Occipital lobe (tissue), 3 donors: ENCODE measurements at places on chromosomes 3 and 15.

- no peak for DNase-seq
These were observed 685.7 kb downstream of the MCTP2 start for GRCh38 chr15:94917068-94917467.

- DNase-seq = no peak
These were observed 48.5 kb upstream of the FURIN start for GRCh38 chr15:90819850-90820249.

DNA sequence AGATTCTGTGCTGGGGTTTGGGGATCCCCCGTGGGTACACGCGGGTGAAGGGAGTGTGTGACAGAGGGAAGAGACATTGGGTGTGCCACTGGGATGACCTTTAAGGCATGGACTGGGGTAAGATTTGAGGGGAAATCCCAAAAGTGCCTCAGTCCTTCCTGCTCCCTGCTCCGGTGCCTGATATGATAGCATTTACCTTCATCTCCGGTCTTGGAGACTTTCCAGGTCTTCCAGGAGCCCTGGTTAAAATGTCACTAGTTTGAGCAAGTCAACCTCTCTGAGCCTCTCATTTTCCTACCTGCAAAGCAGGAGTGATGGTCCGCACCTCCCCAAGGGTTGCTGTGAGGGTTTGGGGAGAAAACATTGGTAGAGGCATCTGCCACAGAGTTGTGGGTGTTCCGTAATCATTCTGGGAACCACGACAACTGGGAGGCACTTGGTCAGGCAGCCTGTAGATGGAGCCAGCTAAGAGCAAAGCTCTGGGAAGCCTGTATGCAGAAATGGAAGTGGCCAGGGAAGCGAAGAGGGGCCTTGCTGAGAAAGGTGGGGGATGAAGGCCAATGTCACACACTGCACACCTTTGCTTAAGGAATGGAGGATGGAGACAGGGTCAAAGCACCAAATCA lies 33.9 kb upstream of the KIF23 start:
- DNase-seq = no peak

DNA sequence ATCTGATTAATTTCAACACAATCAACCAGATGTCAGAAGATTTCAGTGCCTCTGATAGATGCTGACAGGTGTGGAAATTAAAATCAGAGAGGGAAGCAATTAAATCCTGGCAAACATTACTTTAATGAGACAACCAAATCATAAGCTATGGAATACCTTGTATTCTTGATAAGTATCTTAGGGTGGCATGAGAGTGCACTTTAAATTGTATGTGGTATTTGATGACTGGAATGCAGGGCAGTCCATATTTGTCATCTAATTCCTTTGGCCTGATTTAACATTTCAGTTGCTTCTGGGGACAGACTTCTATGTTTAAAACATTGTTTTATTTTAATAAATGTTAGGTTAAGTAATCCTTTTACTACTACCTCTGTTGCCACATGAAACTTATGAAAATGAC lies 184.1 kb downstream of the LPP start:
- no peak for DNase-seq

- DNase-seq = no peak
These were observed 56.5 kb downstream of the RPLP1 start for GRCh38 chr15:69509131-69509530.

DNA sequence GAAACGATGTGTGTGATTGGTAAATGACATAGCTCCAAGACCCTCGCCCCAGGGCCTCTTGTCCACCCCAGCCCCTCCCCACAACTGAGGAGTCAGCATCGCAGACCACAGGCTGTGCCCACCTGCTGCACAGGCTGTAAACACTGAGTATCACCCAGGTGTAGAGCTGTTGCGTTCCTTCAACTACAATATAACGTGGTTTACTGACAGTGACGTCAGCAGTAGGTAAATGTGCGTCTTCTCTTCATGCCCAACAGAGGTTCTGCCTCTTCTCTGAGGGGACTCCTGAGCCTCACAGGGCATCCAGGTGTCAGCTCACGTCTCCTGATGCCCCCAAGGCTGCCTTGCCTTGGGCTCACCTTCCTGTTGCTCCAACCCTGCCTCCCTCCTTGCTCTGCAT lies 395.1 kb downstream of the CACNA2D3 start:
- no peak for DNase-seq

DNA sequence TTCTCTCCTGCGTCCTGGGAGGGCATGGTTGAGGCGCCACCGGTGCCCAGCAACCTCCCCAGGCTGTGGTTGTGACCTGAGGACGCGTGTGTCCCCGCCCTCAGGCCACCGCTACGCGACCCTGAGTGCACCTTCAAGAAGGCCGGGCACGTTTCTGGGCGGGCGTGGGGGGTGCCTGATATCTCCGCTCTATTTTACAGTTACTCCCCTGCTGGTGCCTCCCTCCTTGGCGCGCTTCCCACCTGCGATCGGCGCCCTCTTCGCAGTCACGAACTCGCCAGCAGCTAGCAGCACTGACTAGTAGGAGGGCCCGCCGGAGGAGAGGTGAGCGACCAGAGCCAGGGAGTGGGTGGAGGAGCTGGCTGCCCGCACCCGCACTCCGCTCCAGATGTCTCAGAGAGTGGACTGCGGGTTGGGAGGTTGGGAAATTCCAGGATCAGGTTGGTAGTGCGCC lies 43.2 kb upstream of the POLG start:
- peak; percentile 67 for DNase-seq

DNA sequence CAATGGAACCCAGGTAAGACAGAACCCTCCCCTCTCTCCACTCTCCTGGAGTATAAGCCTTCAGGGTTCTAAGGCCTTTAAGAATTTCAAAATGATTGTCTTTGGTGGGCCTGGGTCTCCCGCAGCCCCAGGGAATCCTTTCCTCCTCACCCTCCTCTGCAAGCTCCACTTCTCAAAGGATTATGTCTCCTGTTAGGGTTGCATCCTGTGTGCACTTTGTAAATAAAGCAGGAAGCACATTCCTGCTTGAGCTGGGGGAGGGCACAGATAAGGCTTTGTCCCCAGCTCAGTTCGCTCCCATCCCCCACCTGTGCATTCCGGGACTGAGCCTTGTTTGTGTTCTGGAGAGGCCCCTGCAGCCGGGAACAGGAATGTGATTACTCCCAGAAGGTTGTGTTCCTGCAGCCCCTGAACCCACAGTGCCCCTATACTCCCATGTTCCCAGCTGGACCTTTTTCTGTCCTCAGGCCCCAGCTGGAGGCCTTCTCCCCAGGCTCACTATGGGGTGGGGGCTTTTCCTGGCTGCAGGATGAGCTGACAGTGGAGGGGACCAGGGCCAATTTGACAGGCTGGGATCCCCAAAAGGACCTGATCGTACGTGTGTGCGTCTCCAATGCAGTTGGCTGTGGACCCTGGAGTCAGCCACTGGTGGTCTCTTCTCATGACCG lies 9.5 kb downstream of the TYRO3 start:
- peak; percentile 23 for DNase-seq

- DNase-seq = no peak
These were observed 18.0 kb upstream of the RAD18 start for GRCh38 chr3:8981296-8981695.

GRCh38 chr3:128585974-128586373 lies 64.6 kb downstream of the RPN1 start:
- DNase-seq = no peak

DNA sequence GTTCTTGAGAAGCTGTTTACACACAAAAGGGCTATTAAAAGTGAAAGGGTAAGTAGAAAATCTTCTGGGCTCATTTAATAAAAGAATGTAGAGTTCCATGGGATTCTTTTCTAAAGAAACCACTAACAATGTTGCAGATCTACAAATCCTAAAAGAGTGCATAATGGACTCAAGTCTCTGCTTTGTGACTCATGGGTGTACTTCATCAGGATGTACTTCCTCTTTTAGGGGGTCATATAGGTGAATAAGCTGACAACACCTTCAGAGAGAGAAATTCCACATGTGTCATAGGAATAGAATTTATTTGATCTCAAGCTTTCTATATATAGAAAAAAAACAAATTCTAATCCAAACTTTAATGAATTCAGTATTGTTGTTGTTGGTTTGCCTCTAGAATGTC lies 355.5 kb downstream of the TIGIT start:
- DNase-seq = no peak

- DNase-seq = no peak
These were observed 30.1 kb downstream of the FAIM start for GRCh38 chr3:138638641-138639040.

DNA sequence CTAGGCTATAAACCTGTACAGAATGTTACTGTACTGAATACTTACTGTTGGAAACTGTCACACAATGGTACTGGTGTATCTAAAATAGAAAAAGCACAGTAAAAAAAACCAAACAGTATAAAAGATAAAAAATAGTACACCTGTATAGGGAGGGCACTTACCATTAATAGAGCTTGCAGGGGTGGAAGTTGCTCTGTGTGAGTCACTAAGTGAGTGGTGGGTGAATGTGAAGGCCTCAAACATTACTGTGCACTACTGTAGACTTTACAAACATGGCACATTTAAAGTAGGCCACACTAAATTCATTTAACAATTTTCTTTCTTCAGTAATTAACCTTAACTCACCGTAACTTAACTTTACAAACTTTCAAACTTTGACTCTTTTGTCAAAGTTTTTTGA lies 22.0 kb downstream of the B3GALNT1 start:
- DNase-seq = no peak

- DNase-seq = no peak
These were observed 222.9 kb downstream of the TPRG1 start for GRCh38 chr3:189394599-189395121.

- DNase-seq = no peak
These were observed 1.8 kb downstream of the EPM2AIP1 start for GRCh38 chr3:36991147-36991546.

DNA sequence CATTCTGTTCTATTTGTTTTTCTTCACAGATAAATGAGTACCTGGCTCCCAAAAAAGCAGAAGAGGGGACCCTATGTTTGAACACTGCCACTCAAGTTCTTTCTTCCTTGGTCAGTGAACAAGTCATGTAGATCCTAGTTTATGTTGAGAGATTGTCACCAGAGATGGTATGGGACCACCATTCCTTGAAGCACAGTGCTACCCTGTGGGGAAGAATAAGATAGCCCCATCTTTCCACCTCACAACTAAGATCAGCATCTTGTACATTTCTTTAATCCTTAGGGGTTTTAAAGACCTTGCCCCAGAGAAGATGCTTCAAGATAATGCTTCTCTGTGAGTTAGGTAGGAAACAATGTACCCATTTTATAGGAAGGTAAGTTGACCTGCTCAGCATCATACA lies 233.5 kb upstream of the WNT5A start:
- no peak for DNase-seq

DNA sequence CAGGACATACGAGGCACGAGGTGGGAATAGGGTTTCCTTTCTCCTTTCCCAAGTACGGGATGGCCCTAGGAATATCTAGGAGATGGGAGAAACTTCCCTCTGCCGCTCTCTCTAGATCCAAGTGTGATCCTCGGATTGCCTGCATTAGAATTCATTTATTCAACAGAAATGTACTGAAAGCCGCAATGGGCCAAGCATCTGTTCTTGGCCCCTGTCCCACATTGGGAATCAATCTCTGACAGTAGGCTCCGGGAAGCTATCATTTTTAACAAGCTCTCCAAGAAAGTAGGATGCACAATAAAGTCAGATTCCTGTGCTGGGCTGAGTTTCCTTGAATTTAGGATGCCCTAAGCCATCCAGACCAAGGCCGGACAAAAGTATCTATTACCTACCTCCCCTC lies 37.2 kb upstream of the CA12 start:
- no peak for DNase-seq

DNA sequence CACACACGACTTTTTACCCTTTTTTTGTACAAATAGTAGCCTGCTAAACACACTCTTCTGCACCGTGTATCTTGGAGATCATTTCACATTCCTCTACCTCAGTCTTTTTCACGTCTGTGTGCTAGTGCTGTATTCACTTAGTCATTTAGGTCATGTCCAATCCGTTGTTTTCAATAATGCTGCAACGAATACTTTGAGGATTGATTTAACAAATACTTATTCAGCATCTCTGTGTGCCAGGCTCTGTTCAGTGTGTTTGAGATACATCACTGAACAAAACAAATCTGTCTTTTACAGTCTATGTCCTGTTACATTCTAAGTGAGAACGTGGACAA lies 882 bp downstream of the JMJD7 start:
- no peak for DNase-seq

- DNase-seq = no peak
These were observed 106.1 kb downstream of the ROBO2 start for GRCh38 chr3:77146004-77146403.

GRCh38 chr15:57827021-57827420 lies 120.5 kb downstream of the POLR2M start:
- DNase-seq = no peak

GRCh38 chr15:72758182-72758581 lies 25.4 kb downstream of the ADPGK start:
- no peak for DNase-seq

DNA sequence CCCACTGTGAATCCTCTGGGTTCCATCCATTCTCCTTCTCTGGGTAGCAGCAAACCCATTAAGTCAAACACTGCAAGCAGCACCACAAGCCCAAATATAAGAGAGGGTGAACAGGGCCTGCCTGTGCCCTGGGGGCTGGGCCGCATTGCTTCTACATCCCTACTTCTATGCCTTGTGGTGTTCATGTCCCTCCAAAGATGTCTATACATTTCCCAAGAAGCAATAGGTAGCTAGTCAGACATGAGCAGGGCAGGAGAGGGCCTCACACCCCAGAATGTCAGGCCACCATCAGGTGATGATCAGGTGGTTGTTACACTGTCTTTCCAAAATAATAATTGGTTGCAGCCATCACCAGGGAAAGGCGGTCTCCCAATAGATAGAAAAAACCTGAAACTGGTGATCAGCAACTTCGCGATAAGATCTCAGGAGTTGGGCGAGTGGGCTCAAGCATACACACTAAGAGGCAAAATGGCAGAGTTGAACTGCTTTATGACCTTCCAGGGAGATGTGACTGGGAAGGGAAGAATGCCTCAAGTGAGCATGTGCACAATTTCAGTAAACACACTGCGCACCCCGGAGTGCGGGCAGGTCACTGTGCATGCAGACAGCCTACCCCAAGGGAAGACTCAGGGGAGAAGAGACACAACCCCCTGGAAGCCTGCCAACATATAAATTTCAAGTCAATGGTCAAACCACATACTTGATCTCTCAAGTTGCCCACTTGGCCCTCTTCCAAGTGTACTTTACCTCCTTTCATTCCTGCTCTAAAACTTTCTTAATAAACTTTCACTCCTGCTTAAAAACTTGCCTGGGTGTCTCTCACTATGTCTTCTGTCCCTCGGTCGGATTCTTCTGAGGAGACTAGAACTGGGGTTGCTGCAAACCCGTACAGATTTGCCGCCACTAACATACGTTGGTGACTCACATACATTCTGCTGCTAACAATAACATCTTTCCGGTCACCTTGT lies 39.9 kb downstream of the KLF15 start:
- no peak for DNase-seq

GRCh38 chr15:81485806-81486205 lies 111.8 kb upstream of the TMC3 start:
- DNase-seq = no peak

DNA sequence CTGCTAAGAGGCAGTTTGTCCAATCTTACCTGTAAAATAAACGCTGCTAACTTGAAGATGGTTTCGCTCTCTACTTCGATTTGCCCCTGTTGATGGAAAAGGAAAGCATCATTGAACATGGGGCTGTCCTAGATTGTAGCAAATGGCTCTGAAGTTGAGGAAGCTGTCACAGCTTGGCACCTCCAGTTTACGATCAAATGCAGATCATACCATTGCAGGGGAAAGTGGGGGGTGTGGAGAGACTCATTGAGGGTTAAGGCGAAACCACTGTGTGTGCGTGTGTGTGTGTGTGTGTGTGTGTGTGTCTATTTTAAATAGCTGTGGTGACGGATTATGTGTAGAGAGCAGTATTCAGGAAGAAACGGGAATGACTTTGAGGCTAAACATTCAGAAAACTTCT lies 127.6 kb upstream of the LMOD3 start:
- peak; percentile 10 for DNase-seq

GRCh38 chr15:33163816-33164215 lies 30.7 kb downstream of the FMN1 start:
- DNase-seq = no peak
